Stimulated activated CD4-positive, alpha-beta T cell treated with anti-CD3 and anti-CD28 coated beads, Interleukin-1b, Interleukin-23, amount 100 ng/mL, for 4 hours (primary cell): ENCODE measurements at places on chromosomes 5 and 9.

DNA sequence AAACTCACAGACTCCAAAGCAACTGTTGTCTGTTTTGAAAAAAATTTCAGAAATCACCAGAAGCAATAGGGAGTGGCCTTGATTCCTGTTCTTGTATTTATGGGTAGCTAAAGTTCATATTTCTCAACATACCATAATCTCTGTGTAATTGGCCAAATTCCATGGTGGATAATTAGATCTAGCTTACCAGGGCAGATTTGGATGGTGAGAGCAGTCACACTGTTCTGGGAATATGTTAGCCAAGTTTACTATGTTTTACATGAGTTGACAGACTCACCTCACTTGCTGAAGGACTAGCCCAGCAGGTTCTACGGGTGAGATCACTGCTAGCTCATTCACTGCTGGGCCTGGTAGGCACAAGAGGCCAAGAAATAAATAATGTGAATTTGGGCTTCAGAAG lies 32.7 kb upstream of the CDKN2B start:
- DNase-seq, result no peak

DNA sequence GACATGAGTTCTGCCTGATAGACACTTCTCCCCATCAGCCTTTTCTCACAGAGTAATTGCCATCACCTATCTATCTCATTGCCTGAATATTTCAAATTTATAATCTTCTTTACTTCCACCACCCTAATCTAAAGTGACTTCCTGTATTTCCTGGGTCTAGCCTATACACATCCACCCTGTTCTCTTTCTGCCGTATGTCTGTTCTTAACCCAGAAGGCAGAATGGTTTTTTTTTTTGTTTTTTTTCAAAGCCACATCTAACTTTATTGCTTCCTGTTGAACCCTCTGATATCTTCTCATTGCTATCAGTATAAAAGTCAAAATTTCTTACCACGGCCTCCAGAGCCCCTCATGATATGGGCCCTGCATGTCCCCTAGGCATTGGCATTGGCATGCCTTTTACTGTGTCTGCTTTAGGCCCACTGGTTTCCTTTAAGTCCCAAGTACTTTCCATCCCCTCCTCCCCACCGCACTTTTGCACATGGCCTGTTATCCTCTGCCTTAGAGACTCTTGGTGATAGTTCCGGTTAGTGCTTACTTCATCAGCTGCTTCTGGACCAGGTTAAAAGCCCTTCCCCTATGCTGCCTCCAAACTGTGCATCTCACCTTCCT lies 159.9 kb downstream of the MAN2A1 start:
- no peak for DNase-seq

DNA sequence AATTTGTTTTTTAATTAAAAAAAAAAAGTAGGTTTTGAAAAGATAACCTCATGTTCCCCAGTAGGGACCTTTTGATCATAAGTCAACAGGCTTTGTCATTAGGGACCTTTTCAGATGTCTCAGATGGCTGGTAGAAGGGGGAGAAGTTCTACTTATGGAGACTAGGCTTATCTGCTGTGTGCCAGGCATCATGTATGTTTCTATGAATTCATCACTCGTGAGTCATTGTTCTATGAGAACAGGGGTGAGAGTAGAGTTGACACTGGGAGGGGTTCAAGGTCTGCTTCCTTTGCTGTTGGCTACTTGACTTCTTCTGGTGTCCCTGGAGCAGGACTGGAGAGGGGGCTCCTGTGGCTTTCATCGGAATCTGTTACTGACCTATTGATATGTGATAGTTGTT lies 138.8 kb downstream of the KDM4C start:
- DNase-seq, result no peak

- no peak for DNase-seq
Observed at GRCh38 chr9:80492221-80492620, 920.5 kb downstream of the TLE4 start.

- DNase-seq, result no peak
Observed at GRCh38 chr5:52989025-52989780, at the start of gene ITGA2. TSS of gene ITGA2 (plus strand) at chr5:52989352. CDS start at chr5:52989469, 117 bp downstream.

DNA sequence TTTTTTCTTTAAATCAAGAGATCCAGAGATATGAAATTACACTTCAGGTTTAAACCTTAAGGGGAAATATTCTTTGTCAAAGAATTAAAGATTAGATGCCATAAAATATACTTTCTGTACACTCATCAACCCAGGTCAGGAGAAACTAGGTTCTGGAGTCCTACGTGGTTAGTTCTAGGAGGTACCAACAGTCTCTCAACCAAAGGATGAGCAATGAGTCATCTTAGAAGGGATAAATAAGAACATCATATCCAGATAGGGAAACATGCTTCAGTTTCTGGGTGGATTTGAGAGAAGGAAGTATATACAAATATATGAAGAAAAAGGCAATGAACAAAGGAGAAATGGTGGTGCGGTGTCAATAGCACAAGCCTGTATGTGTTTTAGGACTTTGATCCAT lies 98.2 kb downstream of the CSNK1G3 start:
- no peak for DNase-seq

GRCh38 chr5:9502050-9502834 lies 43.6 kb downstream of the SEMA5A start:
- DNase-seq, result no peak

- peak; percentile 1 for DNase-seq
Observed at GRCh38 chr9:7756088-7756487, 43.5 kb downstream of the DMAC1 start.

GRCh38 chr5:22650511-22650910 lies 202.6 kb downstream of the CDH12 start:
- DNase-seq, result no peak

GRCh38 chr9:130262771-130263170 lies 2.8 kb upstream of the HMCN2 start:
- no peak for DNase-seq

- DNase-seq, result no peak
Observed at GRCh38 chr9:127347831-127348776, 48.9 kb upstream of the SLC2A8 start.
